ENCODE measurements at places on chromosomes 2 and 18.

GRCh38 chr2:67776276-67776675 lies 286.5 kb downstream of the C1D start:
- DNase-seq, result no peak

DNA sequence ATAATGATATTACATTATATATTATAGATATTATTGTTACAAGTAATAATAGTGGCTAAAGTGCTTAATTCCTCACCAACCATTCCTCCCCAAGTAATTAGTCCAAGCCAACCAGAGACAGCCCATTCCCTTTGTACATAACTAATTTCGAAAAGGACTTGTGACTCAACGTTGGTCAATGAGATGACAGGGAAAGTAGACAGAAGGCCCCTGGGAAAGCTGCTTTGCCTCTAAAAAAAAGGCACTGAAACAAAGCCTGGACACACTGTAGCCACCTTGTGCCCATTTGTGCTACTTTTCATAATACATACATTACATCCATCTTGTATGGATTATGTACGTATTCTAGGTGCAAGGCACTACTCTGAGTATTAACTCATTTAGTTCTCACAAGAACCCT lies 28.8 kb downstream of the COLEC12 start:
- no peak for DNase-seq

- no peak for DNase-seq
These were observed 147.6 kb downstream of the CCBE1 start for GRCh38 chr18:59549503-59550173.

DNA sequence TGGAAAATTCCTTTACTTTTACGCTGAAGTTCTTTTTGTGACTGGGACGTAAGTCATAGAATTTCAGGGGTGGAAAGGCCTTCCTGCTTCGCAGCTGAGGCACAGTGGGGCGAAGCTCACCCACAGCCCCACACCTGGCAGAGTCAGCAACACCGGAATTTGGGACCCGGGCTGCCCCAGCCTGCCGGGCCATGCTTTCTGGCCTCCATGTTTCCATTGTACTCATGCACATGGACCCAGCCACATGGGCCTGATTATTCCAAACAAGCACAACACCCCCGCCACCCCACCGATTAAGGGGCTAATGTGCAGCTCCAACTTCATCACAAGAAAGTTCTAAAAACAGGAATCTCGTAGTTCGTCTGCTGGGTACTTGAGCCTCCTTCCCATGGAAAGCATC lies 82.5 kb downstream of the CABLES1 start:
- no peak for DNase-seq

GRCh38 chr2:30888852-30889409 lies 81.7 kb upstream of the CAPN13 start:
- no peak for DNase-seq

DNA sequence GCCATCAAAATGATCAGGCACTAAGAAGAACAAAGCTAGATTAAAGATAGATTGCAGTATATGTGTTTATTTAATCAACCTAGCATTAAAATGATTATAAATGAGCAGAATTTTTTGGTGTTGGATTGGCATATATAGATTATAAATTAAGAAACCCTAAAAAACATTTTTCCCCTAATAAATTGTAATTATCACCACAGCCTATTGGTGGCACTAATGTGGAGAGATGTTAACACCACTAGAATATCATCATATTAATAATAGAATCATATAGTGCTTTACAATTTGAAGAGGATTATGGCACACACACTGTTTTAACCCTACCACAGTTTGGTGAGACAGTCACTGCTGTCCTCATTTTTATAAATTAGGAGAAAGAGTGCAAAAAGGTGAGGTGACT lies 112.4 kb upstream of the RND3 start:
- DNase-seq, result no peak

- DNase-seq, result no peak
These were observed 8.5 kb downstream of the ESPNL start for GRCh38 chr2:238108423-238109183.

DNA sequence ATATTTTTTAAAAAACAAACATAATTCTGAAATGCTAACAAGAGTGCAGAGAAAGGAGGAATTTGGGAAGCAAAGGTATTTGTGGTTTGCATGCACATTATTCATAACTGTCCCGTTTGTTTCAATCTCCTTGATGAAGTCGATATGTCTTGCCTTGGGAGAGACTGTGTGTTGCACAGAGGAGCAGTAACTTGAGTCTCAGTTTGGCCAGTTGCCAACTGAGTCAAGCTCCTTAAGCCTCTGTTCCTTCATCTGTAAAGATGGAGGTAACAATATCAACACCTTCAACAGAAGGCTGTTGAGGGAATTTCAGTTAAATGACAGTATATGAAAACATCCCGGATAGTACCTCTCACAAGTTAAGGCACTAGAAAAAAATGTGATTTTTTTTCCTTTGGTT lies 226.2 kb downstream of the ASXL3 start:
- no peak for DNase-seq

DNA sequence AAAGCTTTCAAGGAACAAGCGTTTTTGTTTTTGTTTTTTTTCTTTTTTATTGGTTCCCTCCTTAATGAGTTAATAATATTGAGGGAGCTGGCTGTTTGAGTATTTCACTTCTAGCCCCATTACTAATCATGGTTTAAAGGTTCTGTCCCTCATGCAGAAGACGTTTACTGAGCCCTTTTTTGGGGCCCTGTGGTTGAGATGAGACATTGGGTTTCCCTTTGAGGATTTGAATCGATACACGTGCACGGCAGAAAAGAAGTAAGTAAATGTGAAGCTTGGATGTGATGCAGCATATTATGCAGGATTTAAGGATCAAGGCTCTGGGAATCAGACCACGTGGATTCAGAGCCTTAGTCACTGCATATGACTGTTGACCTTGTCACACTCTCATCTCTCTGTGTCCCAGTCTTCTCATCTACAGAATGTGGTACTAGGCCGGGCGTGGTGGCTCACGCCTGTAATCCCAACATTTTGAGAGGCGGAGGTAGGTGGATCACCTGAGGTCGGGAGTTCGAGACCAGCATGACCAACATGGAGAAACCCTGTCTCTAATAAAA lies 1.0 kb upstream of the CHST10 start:
- DNase-seq, result no peak

DNA sequence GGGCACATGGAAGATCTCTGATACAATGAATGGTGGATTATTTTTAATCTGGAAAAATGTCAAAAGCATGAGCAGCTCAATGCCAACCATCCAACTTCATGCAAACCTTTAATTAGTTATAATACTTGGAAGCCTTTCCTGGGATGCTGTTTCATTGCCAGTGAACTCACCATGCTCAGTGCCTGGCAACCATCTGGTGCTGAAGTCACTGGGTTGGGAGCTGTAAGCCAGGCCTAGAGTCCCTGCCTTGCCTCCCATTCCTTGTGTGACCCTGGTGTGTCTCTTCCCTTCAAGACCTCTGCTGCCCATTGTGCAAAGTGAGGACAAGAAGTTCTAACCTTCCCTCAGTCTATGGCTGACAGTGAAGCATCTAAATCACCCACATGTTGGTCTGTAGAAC lies 458.7 kb downstream of the RNF144A start:
- DNase-seq, result no peak

GRCh38 chr18:63205791-63206252 lies 113.7 kb downstream of the BCL2 start:
- DNase-seq, result no peak

DNA sequence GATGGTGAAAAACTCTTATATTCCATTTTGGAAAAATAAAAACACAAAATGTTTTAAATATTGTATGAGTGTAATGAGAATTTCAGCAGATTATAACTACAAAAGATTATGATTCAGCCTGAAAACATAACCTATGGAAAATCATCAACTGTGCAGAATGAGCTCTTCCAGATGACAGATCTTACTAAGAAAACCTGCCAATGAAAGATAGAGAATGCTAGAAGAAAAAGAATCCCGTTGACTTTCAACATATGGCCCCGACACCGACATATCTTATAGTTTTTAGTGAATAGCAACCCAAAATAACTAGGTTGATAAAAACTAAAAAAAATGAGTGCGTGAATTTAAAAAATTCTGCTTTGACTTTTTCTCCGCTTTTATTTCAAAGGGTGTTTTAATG lies 178.0 kb downstream of the BABAM2 start:
- no peak for DNase-seq

GRCh38 chr2:144146876-144147275 lies 373.0 kb downstream of the ZEB2 start:
- DNase-seq, result no peak

GRCh38 chr18:37219257-37219656 lies 346.3 kb downstream of the CELF4 start:
- DNase-seq, result no peak

DNA sequence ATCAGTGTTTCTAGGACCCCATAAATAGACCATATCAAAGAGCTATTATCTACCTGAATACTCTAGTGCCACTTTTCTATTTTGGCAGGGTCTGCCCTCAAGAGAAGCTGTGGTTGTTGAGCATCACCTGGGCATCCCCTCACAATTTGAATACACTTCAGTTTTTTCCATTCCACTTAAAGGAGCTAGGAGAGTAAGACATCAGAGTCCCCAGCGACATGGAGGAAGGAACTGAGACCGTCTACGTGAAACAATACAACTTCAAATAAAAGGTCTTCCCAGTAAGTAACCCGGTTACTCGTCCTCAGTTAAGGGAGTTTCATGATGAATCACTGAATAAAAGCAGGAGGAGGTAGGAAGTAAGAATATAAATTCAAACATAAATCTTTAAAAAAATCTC lies 206.7 kb downstream of the AFF3 start:
- DNase-seq, result no peak

GRCh38 chr2:68766376-68766845 lies 31.8 kb downstream of the ARHGAP25 start:
- peak; percentile 35 for DNase-seq

DNA sequence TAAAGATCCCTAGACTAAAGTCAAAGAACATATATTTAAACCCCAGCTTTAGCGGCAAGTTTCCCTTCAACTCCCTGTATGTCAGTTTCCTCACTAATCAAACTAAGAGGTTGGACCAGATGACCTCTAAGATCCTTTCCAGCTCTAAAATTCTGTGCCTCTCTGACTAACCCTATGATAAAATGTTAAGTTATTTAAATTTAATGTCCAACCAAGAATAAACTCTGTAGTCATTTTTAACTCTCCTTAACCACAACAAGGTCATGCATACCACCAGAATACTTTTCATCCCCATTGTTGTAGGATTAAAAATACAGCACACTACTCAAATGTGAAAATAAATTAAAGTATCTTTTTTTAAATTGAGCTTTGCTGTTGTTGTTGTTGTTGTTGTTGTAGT lies 5.2 kb upstream of the PDE1A start:
- DNase-seq, result no peak

DNA sequence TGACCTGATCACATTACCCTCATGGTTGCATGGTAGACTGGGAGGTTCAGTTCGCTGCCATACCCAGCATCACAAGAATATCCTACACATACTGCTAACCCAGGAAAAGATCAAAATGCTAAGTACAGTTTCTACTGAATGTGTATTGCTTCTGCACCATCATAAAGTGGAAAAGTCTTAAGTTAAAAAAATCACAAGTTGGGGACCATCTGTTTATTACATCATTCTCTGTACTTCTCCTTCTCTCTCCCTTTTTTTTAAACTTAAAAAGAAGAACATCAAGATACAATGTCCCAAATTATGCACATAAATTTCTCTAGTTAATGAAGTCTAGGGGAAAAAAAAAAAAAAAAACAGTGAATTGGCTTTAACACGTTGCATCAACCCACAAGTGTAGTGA lies 43.3 kb downstream of the NBAS start:
- DNase-seq, result no peak

DNA sequence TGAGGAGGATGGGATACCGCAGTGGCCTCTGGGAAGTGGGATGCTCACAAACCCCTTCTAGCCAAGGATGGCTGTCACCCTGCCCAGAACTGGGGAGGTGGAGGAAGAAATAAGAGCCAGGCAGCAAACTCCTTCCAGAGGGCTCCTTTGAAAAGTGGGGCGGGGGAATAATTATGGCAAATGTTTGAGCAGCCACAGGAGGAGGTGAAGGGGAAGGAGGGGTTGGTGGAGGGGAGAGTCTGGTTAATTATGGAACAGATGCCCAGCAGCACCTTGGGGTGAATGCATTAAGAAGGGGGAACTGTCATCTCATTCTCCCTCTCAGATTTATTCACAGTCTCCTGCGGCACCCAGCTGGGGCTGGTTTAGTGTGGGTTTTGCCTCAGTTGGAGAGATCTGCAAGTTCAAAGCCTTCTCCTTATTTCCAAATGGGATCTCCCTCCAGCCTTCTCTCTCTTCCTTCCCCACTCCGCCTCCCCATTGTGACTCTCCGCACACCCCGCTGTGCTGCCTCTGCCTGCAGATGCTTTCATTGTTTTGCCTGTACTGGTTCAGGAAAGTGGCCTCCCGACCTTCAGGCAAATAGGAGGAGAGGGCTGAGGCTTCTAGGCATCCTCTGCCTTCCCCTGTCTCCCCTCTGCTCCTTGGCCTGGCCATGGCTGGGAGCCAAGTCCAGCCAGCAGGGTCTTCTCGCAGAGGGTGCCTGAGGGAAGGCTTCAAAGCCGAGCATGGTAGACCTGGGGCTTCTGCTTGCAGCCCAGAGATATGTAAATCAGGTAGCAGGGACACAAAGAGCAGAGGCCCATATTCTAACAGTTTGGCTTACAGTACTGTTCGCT lies 457.2 kb upstream of the MEX3C start:
- no peak for DNase-seq

GRCh38 chr2:33372940-33373553 lies 103.4 kb upstream of the RASGRP3 start:
- DNase-seq, result no peak

GRCh38 chr2:133413863-133414262 lies 154.4 kb downstream of the NCKAP5 start:
- no peak for DNase-seq

- DNase-seq, result no peak
These were observed 381.0 kb upstream of the CNTNAP5 start for GRCh38 chr2:123644053-123644452.

DNA sequence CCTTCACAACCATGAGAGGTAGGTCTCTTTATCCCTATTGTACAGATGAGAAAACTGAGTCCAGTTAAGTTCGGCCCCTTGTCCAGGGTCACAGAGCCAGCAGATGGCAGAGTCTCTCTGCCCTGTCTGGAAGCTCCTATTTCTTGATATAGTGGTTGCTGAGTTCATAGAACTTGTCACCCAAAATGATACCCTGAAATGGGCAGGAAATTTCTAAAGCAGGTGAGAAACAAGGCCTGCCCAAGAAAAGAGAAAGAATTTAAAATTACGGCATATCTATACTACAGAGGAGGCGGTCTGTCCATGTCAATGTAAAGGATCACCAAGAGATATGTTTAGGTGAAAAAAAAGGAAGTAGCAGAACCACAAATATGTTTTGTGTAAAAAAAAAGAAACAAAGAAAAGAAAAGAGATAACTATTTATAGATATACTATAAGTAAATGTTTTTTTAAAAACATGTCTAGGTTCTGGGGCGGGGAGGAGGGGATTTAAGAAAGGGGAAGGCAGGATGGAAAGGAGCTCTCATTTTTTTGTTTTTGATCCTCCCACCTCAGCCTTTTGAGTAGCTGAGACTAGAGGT lies 39.8 kb downstream of the MYO7B start:
- no peak for DNase-seq

DNA sequence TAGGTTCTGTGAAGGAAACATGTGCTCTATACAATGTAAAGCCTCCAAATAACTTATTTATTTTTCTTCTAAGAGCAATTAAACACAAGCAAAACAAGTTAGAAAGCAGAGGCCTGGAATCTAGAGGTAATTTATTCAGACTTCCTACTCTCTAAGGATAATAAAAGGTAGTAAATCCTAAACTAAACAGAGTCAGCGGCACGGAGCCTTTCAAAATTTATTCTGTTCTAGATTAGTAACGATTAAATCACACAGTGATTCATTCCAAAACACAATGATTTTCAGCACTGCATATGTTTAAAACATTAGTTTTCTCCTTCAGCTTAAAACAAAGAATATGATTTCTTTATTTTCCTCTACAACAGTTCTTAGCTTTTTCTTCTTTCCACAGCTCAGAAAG lies 160.9 kb downstream of the FBXO15 start:
- DNase-seq, result no peak
